ENCODE measurements at places on chromosomes 7 and 10.

- no peak for DNase-seq
Observed at GRCh38 chr10:129140921-129141885, 325.8 kb upstream of the MGMT start.

GRCh38 chr7:81816312-81816711 is 46.5 kb upstream of the HGF start:
- DNase-seq = no peak

DNA sequence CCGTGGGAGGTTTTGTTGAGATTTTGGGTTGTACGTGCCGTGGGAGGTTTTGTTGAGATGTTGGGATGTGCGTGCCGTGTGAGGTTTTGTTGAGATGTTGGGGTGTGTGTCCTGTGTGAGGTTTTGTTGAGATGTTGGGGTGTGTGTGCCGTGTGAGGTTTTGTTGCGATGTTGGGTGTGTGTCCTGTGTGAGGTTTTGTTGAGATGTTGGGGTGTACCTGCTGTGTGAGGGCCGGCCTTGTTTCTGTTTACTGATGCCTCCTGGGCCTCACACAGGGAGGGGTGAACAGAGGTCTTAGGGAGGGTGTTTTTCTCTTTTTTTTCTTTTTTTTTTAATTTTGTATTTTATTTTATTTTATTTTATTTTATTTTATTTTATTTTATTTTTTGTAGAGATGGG is 36.7 kb downstream of the INPP5A start:
- DNase-seq = no peak

- DNase-seq = no peak
Observed at GRCh38 chr7:134037991-134038390, 89.1 kb upstream of the LRGUK start.

- no peak for DNase-seq
Observed at GRCh38 chr7:25308246-25308645, 80.0 kb upstream of the NPVF start.

GRCh38 chr7:94813917-94814316 is 93.5 kb upstream of the PPP1R9A start:
- DNase-seq = no peak

DNA sequence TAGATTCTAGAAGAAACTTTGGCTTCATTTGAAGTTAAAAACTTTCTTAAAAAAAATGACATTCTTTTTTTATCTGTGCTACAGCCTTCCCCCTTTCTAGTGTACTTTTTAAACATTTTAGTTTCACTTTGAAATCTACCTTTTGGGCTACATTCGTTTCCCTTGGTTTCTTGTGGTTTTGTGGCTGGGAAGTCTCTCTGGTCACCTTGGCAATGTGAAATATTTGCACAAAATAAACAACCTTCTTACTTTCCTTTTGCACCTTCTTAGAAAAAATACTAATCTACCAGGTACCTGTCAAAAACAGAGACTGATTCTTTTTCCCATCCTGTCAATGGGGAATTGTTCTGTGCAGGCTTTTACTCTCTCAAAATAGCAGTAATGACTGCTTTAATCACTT is 350.2 kb downstream of the GATA3 start:
- DNase-seq = no peak

DNA sequence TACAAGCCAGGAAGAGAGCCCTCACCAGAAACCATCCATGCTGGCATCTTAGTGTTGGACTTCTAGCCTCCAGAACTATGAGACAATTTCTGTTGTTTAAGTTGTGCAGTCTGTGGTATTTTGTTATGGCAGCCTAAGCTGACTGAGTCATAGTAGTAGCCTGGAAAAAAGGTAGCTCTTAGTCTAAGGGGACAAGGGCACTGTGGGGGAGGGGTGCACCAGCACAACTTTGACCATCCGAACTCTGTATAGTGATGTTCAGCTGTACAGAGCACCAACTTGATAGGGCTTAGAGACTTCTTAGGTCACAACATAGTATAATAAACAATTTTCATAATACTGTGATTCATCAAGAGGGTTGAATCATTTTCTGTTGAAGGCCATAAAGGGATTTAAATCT is 14.3 kb downstream of the EIF4EBP2 start:
- no peak for DNase-seq

DNA sequence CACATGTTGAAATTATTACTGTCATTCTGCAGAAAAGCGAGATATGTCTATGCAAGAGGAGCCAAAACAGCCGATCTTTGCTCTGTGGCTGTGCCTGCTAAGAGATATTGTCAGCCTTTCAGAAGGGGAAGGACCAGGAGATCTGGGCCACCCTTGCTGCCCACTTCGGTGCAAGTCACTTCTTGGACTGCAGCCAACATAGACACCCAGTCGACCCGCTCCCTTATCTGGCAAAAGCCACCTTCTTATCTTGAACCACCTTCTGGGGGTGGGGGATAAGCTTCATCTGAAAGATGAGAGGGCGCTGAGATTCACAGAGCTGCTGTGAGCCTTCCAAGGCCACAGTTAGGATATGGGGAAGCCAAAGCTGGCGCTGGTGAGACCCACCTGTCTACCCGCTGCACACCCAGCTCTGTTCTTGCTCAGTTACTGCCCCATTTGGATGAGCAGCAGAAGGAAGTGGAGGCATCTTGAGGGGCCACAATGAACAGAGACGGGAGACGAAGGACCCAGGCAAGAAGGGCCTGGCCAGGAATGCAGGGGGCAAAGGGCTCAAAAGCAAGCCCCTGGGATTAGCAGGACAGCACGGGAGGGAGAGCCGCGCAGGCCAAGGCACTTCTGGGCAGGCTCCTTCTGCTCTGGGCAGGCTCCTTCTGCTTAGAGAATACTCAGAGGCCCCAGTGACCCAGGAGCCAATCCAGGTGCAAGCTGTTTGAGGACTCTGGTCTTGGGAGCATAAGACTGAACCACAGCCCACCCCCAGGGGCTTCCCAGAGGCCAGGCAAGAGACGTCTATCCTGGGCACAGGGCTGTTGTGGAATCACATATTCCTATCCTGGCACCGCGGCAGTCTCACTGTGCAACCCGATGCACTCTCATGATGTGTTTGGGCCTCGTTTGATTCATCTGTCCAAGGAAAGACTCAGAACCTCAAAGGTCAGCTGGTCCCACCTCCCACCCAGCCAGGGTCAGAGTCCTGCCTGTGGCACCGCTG is 38.4 kb upstream of the NPFFR1 start:
- no peak for DNase-seq

GRCh38 chr10:119199231-119199992 is 8.0 kb upstream of the GRK5 start:
- peak; percentile 58 for DNase-seq

DNA sequence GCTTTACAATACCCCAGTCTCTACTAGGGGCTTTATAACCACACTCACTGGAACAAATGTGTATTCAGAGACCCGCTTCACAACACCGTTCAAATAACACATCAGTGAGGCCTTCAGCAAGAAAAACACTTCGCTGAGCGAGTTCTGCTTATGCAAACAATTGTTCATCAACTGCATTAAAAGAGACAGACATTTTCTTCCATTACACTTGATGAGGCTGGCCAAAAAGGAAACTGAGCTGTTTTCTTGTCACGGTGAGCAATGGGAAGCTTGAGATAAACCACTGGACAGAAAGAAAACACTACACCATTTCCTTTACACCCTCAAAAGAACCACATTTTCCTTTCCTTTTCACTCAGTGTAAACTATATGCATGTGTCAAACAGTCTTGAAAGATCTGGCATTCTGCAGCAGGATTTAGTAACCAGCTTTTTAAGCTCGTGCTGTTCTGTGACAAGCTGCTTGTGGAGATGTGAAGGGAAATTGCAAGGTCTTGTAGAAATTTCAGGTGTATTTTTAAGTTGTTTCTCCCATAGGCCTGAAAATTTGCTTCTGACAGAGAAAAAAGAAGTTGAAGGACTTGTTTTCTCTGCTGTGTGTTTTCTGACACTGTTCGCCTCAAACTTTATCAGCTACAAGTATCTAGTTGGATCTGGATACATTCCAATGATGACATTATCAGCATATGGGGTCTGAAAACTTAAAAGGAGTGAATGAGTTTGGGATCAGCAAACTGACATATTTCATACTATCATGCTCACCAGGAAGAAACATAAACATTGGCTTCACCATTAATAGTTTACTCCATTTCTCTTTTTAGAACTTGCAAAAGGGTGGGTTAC is 693.1 kb downstream of the PARD3 start:
- DNase-seq = peak; percentile 57

GRCh38 chr10:104587751-104588150 is 53.3 kb upstream of the SORCS3 start:
- DNase-seq = no peak

DNA sequence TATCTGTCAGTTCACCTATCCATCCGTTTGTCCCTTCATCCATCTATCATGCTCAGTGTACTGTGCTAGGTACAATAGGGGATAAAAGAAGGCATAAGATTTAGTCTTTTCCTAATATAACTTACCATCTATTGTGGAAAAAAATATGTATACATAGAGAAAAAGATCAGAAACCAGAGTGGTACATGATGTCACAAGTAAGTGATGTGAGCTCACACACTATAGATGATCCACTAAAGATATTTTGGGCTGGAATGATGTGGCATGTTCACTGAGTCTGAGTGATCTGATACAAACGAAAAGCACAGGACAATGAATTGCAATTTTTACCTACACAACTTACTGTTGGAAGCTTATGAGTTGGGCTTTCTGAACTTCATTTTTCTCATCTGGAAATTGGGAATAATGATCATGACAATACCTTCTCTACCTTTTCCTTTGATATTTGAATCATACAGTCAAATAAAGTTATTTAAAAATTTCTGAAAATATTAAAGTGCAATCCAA is 2.7 kb upstream of the TFAM start:
- DNase-seq = no peak

DNA sequence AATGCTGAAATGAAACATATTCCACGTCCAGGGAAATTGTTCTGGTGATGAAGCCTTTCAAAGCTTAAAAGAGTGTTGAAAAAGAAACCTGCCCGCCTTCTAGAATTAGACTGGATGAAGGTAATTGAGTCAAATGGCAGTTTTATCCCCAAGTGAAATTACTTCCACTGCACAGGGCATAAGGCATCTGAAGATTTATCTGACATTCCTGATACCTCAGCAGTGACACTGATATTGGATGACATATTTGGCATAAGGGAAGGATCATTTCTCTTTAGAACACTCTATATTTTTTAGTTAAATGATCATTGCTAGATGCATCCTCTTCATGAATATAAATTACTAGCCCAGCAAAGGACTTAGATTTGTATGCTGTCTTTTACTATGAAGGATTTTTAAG is 229.6 kb upstream of the TPK1 start:
- DNase-seq = no peak

GRCh38 chr7:138656952-138657351 is 44.2 kb downstream of the SVOPL start:
- DNase-seq = no peak

GRCh38 chr10:43230909-43231522 is 35.8 kb downstream of the RASGEF1A start:
- no peak for DNase-seq

- DNase-seq = no peak
Observed at GRCh38 chr7:106480161-106480579, 180.8 kb downstream of the CCDC71L start.

GRCh38 chr7:121097577-121097976 is 109.1 kb downstream of the CPED1 start:
- no peak for DNase-seq

DNA sequence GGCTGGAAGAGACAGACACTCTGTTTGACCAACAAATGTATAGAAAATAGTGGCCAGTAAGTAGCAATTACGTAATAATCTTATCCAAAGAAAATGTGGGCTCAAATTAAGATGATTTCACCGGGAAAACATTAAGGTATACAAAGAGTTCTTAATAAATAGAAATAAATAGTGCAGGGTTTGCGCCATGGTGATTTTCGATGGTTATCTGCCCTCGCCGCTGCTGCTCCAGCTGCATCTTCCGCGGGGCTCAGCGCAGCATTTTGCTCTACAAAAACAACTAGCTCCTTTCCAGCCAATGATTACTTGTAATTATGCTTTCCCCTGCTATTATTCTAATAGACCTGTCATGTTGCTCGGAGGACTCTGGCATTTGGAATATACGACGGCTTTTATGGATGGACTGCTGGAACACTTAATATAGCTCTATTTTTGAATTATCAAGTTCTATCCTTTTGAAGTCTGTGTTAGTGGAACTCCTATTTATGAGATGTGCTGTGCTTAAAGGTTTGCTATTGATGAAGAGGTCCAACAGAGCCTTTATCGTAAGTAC is 103.8 kb downstream of the BUB3 start:
- no peak for DNase-seq

DNA sequence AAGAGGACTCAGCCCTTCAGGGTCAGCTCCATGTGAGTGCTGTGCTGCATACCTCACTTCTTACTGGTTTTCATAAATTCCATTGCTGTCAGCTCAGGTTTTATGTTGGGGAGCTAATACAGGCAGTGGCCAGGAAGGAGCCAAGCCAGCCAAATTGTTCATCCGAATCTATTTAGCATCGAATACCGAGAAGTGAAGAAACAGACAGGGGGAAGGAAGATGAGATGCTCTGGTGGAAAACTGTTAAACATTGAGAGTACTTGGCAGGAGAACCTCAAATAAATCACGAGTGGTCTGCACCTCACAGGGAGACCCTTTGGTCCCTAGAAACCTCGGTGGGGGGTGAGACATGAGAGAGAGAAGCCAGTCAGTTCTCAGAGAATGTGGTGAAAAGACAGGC is 196.0 kb upstream of the TMEM72 start:
- no peak for DNase-seq

- no peak for DNase-seq
Observed at GRCh38 chr10:25072786-25073185, 56.4 kb downstream of the THNSL1 start.
